ENCODE measurements at places on chromosomes 5 and 9.

- DNase-seq: no peak
These were observed 191.4 kb upstream of the SGCD start for GRCh38 chr5:156135531-156135930.

DNA sequence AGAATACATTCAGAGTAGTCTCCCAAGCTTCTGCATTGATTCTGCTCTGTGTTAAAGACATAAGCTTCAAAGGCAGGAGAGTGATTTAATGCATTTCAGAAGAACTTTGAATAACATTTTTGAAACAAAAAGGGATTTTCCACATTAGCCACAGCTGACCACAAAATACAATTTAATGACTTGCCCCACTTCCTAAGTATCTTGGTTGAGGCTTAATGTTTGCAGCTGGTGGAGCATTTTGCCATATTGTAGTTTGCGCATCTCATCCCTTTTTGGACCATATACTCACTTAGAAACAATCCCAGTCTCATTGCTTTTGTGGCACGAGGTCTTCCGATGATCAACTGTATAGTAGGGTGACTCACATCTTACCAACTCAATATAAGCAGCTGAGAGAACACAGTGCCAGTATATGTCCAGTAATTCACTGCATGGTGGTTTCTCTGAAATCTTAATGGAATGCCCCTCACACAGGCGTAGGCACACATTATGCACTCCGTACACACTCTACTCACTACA, 455.8 kb upstream of the PTGER4 start:
- DNase-seq: no peak

DNA sequence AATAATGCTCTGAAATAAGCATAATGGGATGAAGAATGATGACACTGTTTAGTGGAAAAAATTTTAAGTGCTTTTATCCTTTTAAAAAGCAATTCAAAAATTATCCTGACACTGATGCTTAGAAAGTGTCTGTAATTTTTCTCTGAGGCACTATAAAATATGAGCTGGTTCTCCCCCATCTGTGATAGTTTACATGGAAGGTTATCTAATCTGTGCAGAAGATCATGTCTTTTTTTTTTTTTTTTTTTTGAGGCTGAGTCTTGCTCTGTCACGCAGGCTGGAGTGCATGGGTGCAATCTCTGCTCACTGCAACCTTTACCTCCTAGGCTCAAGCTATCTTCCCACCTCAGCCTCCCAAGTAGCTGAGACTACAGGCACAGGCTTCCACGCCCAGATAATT, 15.2 kb upstream of the TAF11L2 start:
- DNase-seq: no peak

- no peak for DNase-seq
These were observed 199.8 kb downstream of the MAPKAP1 start for GRCh38 chr9:125507226-125507625.

DNA sequence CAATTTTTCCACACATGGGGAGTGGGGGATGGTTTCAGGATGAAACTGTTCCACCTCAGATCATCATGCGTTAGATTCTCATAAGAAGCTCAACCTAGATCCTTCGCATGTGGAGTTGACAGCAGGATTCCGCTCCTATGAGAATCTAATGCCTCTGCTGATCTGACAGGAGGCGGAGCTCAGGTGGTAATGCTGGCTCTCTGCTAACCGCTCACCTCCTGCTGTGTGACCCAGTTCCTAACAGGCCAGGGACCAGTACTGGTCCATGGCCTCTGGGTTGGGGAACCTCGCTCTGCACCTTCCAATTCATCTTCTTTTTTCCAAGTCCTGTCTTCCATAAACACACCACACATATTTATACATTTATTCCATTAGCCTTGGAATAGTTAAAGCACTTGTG, 33.0 kb downstream of the POU5F2 start:
- no peak for DNase-seq

DNA sequence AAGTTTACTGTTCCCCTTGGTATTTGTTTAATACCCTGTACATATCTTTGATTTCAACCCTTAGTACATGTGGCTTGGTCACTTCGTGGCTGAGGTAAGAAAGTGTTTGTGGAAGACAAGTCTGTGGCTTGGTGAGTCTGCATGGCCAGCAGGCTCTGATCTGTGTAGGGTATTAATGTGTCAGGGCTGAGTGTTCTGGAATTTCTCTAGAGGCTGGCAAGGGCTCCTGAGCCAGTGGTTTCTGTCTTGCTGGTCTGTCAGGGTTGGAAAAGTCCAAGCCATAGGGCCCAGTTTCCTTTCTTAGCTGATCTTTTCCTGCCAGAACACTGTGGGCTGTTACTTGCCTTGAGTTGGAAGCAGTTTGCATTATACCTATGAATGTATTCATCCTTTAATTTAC, 48.0 kb upstream of the FBXL7 start:
- DNase-seq: no peak
